ENCODE measurements at places on chromosomes 7 and 10.

DNA sequence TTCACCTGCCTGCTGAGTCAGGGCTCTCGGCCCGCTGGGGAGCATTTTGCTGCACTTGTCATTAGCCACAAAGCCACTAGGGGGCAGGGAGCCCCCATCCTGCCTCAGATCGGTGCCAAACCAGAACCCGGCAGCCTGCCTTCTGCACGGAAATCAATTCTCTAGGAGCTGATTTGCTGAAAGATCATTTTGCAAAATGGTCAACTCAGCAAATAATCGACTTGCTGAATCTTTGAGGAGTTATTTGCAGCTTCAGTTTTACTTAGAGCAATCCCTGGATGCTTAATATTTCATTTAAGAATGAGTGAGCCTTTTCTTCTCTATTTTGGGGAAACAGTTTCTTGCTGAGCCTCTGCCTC, 1.7 kb upstream of the GIMAP8 start:
- peak; percentile 85 for DNase-seq

- DNase-seq = peak; percentile 62
These were observed 687 bp downstream of the HELLS start for GRCh38 chr10:94546049-94546900.

DNA sequence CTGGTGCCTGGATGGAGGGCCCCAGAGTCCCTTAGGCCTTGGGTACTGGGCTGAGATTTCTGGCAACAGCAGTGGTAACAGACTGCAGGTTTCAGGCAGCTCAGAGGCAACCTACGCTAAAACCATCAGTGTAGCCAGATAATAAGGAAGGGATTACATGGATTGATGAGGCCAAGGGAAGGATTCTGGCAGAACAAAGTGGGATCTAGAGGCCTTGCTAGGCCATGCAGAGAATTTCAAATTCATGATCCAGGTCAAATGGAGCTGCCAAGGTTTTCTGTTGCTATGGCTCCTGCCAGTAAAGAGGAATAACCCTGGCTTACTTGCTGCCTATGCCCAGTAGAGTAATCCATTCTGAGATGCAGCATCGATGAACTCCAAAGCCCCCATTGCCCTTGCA, 445.7 kb downstream of the ADRA2A start:
- DNase-seq = no peak

GRCh38 chr7:30474893-30475292, 3.7 kb downstream of the NOD1 start:
- no peak for DNase-seq

DNA sequence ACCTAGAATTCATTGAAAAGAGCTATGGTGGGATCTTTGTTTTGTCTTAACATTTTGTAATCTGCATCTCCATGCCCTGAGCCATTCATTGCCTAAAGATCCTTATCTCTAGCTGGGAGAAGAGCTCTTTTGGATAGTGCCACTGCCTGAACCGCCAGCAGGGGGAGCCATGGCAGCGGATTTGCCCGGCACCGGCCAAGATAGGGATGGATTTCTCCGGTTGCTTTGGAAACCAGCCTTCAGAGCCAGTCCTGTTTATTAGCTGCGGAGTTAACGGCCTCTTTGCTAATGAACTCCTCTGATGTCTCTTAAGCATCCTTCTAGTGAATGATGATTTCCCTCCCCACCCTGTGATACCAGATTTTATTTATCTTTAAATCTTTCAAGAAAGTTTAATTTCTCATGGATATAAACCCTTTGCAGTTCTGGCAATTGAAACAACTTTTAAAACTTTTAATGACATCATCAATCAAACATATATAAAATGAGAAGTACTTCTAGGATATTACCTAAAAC, 58.2 kb upstream of the LYZL2 start:
- DNase-seq = peak; percentile 84

GRCh38 chr7:132226046-132226956, 350.0 kb downstream of the PLXNA4 start:
- DNase-seq = no peak

GRCh38 chr7:5284304-5285281, 1.9 kb downstream of the SLC29A4 start:
- peak; percentile 87 for DNase-seq

- peak; percentile 94 for DNase-seq
These were observed 56.8 kb downstream of the SND1 start for GRCh38 chr7:127708788-127709187.

DNA sequence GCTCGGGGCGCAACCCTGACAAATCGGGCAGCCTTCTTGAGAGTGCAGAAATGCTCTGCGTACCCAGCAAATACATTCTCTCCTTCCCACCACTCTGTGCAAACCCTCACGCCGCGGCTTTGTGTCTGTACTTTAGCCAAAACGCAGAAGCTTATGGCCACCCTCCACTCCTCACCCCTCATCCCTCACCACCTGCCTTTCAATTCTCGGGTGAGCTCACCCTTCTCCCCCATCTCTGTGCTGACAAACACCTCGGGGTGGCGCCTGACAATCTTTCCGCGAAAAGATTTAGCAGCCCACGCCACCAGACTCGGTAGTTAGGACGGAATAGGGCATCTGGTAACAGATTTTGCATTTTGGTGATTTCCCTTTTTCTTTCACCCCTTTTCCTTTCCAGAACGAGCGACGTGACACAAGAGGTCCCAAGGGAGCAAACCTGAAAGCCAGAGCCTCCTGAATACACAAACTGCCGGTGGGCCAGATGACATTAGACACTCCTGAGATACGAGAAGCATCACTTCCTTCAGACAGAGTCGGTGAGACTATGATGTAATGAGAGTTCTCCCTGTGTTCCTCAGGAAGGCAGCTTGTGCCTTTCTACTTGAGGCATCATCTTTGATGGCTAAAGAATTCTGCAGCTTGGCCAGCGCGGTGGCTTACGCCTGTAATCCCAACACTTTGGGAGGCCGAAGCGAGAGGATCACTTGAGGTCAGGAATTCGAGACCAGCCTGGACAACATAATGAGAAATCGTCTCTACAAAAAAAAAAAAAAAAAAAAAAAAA, 671 bp upstream of the ATAD1 start:
- DNase-seq = peak; percentile 74

GRCh38 chr7:18494821-18495408, 634 bp upstream of the HDAC9 start:
- peak; percentile 4 for DNase-seq

DNA sequence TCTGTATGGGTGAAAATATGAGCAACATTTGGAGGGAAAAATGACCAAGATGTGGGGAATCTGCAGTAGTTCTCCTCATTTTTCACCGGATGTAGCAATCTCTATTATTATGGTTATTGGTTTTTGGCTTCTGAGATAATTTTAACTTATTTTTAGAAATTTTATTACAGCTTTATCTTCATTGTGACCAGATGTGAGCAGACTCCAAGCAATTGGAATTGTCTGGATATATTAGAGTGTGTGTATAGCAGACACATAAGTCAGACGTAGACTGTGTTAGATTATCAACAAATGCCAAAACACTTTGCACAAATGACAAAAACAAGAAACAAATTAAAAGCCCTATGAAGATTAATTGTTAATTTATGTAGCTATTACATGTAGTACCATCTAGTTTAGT, 249.1 kb downstream of the DNAJB9 start:
- no peak for DNase-seq

- no peak for DNase-seq
These were observed 57.2 kb downstream of the MAD1L1 start for GRCh38 chr7:2175514-2175913.

DNA sequence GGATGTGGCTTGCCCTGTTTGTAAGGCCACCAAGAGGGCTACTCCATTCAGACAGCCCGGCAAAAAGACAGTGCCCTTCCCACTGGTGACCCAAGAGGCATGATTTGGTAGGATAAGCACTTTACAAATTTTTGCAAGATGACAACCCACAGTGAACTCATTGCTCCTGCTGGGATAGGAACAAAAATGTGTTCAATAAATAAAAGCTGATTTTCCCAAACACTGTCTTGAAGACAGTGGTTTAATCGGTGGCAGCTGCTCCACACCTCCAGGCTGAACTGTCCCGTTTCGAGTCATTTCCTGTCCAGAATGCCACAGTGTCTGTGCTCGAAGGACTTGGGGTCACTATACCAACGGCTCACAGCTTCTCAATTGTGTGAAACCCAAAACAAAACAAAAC, 45.1 kb upstream of the NPTX2 start:
- no peak for DNase-seq

GRCh38 chr10:58734664-58735063, 222.0 kb downstream of the BICC1 start:
- DNase-seq = no peak

Measured in Karpas-422 (cell line).